Naive thymus-derived CD8-positive, alpha-beta T cell (primary cell): ENCODE measurements at places on chromosomes 12 and 14.

DNA sequence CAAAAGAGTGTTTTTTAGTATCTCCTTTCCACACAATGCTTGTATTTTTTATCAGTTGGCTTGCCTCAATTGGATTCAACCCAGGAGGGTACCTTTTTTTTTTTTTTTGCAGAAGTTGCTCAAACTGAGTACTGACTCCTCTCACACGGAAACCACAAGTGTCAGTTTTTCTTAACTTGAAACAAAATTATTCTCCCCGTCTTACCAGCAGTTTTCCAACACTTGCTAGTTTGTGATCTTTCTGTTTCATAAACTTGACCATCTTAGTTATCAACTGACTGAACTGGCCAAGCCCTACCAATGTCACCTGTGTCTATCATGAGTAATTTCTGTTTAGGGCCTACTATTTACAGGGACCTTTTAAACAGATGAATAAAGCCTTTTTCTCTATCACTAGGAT, 34.1 kb upstream of the ITPR2 start:
- DNase-seq: no peak

DNA sequence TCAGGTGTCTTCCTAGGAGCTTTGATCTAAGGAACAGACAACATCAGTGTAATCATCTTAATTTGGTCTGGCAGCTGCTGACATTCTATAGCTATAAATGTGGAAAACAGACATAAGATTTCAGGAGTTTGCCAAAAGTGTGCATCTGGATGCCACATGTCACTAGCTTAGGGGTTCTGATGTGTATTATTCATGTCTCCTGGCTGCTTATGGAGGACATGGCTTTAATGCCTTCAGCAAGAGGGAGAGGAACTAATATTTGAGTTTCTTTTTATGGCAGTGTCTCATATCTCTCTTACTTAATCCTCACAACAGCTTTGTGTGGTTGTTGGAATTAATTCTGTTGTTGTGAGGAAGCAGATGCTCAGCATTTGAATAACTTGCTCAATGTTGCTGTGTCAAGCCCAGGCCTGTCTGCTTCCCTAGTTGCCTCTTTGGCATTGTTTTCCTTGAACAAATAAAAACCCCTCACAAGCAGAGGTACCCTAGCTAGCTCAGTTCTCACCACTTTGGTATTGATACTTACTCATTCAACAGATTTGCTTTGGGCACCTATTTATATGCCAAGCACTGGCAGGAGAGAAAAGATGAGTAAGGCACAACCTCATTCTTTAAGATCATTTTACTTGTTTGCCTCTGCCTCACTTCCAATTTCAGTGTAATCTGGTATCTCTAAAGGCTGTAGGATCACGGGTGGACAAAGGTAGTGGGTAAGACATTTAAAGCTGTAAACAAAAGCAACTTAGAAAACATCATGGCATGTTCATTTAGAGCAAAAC, 39.8 kb upstream of the EID3 start:
- DNase-seq: no peak

- DNase-seq: no peak
Measured at GRCh38 chr12:78441737-78442453, 422.7 kb upstream of the SYT1 start.

DNA sequence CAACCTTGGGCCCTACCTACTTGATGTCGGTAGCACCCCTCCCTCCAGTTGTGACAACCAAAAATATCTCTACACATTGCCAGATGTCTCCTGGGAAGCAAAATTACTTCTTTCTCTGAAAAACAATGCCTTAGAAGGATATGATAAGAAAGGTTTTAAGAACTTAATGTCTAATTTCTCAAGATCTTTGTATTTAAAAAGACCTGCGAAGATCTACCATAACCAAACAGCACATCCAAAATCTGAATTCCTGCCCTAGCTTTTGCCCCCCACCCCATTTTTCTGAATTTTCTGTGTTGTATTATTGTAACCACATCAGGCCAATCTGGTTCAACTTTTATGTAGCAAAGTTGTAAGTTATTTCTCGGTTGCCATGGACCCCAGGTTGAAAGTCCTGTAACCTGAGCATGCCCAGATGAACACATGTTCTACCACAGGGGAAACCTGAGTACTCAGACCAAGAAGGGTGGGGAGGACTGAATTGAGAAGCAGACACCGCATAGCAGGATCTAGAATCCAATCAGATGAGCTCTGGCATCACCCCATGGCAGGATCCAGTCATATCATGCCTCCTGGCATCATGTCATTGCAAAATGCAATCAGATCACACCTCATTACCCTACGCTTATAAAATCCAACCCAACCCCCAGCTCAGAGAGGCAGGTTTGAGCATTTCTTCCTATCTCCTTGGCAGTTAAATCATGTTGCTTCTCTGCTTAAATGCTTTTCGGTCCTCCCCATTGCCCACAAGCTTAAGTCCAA, 8.7 kb downstream of the TMEM253 start:
- no peak for DNase-seq

GRCh38 chr12:94121886-94122285, 26.5 kb upstream of the PLXNC1 start:
- DNase-seq: no peak

- no peak for DNase-seq
Measured at GRCh38 chr12:27464220-27464554, 17.7 kb downstream of the SMCO2 start.

DNA sequence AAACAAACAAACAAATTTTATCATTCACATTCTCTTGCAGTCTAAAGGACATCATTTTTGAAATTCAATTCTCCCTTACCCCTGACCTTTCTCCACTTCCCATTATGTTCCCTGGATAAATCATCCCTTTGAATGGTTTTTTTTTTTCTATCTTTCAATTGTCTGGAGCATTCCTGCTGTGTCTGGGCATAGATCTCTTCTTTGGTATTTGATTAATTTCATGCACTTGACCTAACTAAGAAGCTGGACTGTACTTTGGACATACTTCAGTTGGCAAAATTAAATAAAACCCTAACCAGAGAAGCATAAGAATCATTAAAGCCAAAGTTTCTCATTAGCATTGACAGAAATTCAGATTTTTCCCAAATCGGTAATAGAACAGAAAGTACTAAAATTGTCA, 163.6 kb upstream of the BMP4 start:
- DNase-seq: no peak

DNA sequence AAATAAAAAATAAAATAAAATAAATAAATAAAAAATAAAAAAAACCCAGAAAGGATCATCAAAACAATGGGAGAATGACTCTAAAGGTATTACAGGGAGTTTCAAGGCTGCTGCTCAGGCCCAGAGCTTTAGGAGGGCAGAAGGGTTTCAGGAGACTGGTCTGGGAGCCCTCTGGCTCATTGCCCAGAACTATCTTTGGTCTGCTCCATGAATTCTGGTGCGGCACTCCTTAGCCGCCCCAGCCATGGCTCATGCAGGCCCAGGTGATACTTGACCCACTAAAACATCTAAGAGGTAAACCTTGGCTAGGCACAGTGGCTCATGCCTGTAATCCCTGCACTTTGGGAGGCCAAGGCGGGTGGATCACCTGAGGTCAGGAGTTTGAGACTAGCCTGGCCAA, 14.7 kb upstream of the TMED10 start:
- DNase-seq: no peak

DNA sequence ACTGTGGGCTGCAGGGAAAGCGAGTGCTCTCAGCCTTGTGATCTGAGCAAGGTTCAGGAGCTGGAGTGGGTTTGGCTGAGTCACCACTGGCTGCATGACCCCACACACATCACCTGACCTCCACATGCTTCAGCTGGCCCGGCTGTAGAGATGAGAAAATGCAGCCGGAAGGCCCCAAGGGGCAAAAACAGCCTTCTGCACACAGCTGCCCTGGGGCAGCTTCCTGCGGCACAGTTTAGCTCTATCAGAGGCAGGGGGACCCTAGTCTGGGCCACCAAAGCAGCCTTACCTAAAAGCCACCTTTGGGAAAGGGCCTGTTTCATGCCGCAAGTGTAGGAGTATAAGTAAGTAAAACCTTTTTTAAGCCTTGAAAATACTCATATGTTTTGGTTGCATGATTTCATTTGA, 123.3 kb downstream of the SSPN start:
- no peak for DNase-seq

- DNase-seq: no peak
Measured at GRCh38 chr12:30976206-30976605, 49.7 kb downstream of the TSPAN11 start.

DNA sequence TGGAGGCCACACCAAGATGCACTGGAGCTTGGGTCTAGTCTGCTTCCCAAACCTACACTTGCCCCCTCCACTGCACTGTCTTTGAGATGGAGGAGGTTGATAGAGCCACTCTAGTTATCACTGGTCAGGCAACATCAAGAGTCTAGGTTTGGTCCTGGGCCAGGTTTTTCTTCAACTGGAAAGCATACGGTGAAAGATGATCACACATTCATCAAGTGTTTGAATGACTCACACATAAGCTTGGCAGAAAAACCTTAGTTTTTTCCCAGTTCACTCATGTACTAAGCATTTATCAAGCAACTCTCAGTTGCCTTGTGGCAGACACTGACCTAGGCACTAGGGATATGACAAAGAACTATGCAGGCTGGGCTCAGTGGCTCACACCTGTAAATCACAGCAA, 84.5 kb downstream of the PLEKHG3 start:
- no peak for DNase-seq

- no peak for DNase-seq
Measured at GRCh38 chr12:72105849-72106248, 166.3 kb upstream of the TRHDE start.

DNA sequence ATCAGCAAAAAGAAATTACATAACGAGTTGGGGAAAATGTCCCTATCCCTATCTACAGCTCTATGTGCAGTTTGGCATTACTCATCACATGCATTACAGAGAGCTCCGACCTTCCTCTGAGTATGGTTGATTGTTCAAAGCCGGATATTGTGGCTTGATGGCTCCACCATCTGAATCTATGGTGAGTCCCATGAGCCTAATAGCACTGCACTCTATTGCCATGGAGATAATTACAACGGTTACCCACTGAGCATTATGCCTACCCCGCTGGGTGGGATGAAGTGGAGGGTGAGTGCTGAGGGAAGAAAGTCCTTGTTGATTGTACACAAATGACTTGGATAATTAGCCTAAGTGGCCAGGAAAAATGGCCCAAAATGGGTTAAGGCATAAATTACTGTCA, 800.5 kb downstream of the NRXN3 start:
- no peak for DNase-seq

GRCh38 chr14:20782280-20782890, 1.3 kb downstream of the RNASE6 start:
- DNase-seq: no peak

DNA sequence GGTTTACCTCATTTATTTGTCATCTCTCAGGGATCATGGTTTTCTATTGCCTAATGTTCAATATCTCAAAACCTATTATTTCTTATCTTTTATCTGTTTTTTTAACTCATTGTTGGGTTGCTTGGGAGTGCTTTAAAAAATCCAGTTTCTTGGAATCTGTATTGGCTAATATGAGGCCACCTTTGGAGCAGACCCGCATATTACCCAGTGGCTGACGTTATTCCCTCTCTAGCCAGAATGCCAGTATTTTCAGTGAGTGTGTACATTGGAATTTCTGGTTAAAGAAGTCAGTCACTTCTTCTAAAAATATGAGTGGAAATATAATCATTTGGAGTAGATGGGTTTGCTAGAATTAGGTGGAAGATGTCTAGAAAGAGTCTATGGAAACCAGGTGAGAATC, 38.3 kb downstream of the PRMT8 start:
- DNase-seq: no peak

GRCh38 chr14:55800156-55800785, 220.3 kb downstream of the KTN1 start:
- DNase-seq: no peak

DNA sequence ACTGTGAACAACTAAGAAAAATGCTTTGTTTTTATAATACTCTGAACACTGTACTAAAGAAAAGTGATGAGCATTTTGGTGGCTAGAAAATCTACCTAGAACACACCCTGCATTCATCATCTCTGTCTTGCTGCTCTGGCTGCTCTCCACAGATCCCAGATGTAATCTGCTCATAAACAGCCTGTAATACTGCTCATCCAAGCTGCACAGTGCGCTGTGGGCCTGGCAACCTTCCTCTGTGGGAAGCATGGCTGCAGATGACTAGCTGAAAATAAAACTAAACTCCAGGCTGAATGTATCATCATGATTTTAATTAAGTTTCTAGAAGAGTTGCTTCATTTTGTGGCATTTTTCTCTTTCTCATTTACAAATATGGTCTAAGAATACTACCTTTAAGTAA, 200.7 kb downstream of the SLC2A13 start:
- DNase-seq: no peak

GRCh38 chr12:7787574-7788293, 1.5 kb upstream of the NANOG start:
- DNase-seq: no peak

GRCh38 chr14:35419429-35419841, 14.9 kb upstream of the NFKBIA start:
- DNase-seq: no peak

- no peak for DNase-seq
Measured at GRCh38 chr12:59151243-59151642, 230.9 kb upstream of the LRIG3 start.

DNA sequence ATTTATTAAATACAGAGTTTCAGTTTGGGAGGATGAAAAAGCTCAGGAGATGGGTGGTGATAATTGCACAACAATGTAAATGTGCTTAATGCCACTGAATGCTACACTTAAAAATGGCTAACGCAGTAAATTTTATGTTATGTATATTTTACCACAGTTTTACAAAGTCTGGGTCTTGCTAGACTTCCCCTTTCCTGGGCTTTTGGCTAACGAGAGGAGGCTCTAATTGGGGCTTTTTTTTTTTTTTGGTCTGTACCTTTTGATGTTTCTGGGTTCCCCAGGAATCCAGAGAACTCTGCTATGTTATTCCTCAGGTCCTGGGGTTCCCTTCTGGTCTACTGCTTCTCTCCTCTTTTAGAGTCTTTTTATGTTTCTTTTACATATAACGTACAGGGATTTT, 355.5 kb downstream of the CACNA1C start:
- DNase-seq: no peak

DNA sequence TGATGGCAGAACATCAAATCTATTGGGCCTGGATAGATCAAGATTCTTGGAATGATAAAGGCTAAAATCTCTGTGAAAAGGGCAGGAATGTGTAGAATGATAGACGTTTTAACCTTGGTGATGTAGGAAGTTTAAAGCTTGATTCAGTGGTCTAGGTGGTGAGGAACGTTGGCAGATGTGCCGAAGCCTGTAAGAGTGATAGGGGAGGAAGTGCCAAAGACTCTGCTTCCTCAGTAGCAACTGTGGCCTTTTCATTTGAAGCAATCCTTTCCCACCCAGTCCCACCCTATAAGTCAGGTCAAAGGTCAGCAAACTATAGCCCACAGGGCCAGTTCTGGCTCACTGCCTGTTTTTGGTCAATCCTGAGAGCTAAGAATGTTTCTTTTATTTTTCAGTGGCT, 62.2 kb downstream of the MBIP start:
- DNase-seq: no peak

DNA sequence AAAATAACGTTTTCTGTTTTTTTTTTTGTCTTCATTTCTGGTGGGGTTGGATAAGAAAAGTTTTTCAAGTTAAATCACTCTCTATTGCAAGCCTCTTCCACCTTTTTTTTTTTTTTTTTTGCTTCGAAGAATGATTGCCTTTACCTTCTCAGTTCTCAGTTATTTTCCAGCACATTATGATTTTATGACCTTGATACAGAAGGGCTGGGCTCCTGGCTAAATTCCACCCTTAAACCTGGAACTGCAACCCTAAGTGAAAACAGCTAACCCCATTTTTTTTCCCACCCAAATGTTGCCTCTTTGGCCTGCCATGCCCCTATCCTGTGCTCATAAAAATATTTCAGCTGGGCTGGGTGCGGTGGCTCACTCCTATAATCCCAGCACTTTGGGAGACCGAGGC, 31.4 kb downstream of the PSEN1 start:
- no peak for DNase-seq
